Spleen (tissue), 13 donors: ENCODE measurements at places on chromosomes 16 and 17. TPM values are rescaled to one million over a fixed set of nuclear protein-coding genes. Genes with fewer than 3 reads are reported as not detected.

DPEP3 gene
- 0.94 TPM for total RNA-seq

FAM83G gene
- total RNA-seq = 4.5 TPM

SRCIN1 gene
- 2.1 TPM for total RNA-seq

KRTAP3-2 gene
- total RNA-seq = not detected

LRRC37A3 gene
- total RNA-seq = 9.7 TPM

RTN4RL1 gene
- total RNA-seq = 1.5 TPM

SLC39A11 gene
- total RNA-seq = 34.2 TPM

BAIAP3 gene
- 6.0 TPM for total RNA-seq

PIGS gene
- 77.6 TPM for total RNA-seq

WNT9B gene
- 0.66 TPM for total RNA-seq

CCL1 gene
- total RNA-seq = not detected

CSH1 gene
- not detected for total RNA-seq

KRTAP4-1 gene
- not detected for total RNA-seq

GPR179 gene
- 0.07 TPM for total RNA-seq

PRSS33 gene
- 0.67 TPM for total RNA-seq

GABARAP gene
- total RNA-seq = 438 TPM

SUPT4H1 gene
- total RNA-seq = 64.0 TPM

CCL13 gene
- total RNA-seq = not detected

DPEP1 gene
- 9.1 TPM for total RNA-seq

KRT17 gene
- total RNA-seq = not detected

IL34 gene
- 258 TPM for total RNA-seq

NEUROD2 gene
- total RNA-seq = not detected

NATD1 gene
- 25.3 TPM for total RNA-seq

KRT27 gene
- total RNA-seq = not detected

CCL14 gene
- total RNA-seq = 387 TPM

MYO15B gene
- 286 TPM for total RNA-seq

SPATA32 gene
- not detected for total RNA-seq

OR3A3 gene
- not detected for total RNA-seq

EVI2A gene
- 28.8 TPM for total RNA-seq

TBC1D28 gene
- not detected for total RNA-seq

DNAH17 gene
- not detected for total RNA-seq

TMEM100 gene
- total RNA-seq = 4.3 TPM

KRT33A gene
- not detected for total RNA-seq

POLR3E gene
- total RNA-seq = 40.4 TPM

ITGB4 gene
- 205 TPM for total RNA-seq

TIGD7 gene
- total RNA-seq = 12.0 TPM
